NCI-H510A (cell line): ENCODE measurements at places on chromosomes 6 and 20.

GRCh38 chr6:160069459-160069858 is 52.2 kb upstream of the SLC22A1 start:
- no peak for DNase-seq

DNA sequence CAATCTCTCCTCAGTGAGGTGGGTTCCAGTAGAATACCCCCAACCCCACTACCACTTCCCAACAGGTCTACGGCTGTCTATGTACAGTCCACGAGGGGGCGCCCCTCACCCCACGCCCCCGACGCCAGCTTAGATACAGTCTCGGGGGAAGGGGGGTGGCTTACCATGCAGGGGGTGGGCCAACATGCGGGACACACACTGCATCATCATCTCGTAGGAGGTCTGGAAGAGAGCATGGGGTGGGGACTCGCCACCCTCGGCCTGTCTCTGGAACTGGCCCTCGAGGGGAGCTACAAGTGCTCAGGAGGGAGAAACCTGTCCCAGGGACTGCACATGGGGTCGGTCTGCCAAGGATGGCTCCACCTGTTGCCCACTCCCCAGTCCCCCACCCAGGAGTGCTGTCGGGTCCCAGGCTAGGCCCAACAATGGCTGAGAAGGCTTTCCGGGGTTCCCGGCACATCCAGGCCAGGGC is 8.5 kb downstream of the MTCH1 start:
- DNase-seq: no peak

DNA sequence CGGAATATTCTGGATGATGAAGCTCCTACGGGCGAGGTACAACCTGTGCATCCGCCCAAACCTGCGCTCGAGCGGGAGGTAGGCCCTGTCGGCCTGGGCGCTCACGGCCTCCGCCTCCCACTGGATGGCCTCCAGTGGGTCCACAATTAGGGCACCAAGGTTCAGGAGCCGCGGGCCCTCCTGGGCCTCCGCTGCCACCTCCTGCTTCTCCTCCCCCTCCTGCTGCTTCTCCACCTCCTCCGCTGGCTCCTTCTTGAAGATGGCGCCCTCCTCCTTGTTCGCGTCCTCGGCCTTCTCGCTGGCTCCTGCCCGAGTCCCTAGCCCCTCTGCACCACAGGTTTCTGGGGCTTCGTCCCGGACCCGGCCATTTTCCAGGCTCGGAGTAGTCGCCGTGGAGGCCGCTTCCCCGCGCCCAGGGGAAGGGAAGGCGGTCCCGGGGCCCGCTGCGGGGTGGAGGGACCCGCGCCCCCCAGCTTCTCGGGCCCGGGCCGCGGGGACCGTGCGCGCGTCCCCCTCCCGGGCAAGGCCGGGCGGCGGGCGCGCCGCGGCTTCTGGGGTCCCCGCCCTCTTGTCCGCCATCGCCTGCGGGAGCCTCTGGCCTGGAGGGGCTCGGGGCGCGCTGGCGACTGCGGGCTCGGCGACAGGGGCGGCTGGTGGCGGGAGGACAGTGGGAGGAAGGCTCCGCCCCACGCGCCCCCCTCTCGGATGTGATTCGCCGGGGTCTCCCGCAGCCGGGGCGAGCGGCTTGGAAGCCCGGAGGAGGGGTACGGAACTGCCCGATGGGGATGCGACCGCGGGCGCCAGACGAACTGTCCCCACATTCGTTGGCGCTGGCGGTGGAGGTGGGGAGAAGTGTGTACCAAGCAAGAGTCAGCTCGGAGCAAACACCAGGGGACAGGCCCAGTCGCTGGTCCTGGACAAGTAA is 17.6 kb downstream of the PLAGL2 start:
- no peak for DNase-seq

DNA sequence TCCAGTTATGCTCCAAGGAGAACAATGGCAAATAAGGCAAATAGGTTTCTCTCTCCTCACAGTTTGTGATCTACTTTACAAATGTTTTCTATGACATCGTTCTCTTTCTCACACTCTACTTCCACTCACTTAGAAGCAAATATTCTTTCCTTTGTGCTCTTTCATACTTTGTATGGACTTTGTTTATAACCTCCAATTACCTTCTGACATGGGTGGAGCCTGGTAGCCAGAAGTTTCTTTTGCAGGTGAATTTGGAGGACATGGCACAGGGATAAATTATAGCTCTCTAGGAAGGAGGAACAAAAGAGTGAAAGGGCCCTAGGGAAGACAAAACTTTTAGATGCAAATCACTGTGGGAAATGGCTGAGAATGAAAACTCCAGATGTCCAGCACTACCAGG is 69.3 kb downstream of the OPN5 start:
- DNase-seq: no peak

DNA sequence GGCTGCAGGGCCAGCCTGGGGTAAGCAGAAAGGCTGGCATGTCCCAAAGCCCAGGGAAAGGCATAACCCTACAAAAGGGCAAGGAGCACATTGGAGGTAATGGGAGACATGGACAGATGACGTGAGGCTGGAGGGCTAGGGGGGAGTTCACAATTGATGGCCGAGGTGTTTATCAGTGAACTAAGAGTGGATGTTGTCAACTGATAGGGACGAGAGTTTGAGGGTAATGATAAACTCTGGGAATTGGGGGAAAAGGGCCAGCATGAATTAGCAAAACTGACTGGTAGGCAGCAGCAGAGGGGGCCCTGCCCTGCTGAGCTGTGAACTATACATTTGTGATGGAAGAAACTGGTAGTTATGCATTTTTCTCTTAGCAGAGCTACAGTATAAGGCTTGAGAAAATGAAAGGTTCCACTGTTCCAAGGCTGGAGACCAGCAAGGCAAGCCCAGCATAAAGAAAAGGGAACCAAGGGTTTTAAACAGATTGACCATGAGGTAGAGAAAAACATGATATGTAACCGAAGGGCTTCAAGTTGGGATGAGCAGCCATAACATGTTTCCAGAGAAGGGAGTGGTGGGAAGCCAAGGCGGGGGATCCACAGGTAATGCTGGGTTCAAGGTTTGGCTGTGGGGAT is 98.1 kb upstream of the MLN start:
- no peak for DNase-seq

DNA sequence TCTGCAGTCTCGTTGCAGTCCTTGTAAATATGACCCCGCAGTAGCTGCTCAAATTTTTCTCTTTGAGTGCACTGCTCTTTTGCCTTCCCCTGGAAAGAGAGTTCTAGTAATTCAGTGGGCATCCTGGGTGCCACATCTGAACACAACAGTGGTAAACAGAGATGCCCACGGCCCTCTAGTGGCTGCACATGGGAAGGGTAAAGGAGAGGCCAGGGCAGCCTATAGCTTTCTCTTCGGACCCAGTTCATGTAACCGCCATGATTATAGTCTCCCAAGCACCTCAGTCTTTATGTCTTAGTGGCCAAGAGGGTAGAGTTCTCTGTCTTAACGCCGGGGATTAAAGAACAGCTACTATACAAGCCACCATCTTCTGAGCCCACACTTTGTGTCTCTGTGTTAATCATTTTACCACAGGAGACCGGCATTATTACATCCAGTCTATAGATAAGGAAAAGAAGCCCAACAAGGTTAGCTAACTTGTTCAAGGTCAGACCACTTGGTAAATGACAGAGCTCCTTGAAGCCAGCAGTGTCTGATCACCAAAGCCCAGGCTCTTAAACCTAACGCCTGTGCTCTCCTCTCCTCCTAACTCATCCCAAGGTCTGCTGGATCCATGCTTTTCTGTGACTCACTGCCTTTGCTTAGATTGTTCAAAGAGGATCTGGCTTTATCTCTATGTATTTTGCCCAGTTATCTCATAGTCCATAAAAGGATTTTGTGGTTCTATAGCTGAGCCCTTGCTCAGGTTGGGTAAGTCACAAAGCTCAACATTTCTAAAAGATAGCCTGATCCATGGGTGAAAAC is 81.8 kb downstream of the ISM1 start:
- DNase-seq: peak; percentile 4

DNA sequence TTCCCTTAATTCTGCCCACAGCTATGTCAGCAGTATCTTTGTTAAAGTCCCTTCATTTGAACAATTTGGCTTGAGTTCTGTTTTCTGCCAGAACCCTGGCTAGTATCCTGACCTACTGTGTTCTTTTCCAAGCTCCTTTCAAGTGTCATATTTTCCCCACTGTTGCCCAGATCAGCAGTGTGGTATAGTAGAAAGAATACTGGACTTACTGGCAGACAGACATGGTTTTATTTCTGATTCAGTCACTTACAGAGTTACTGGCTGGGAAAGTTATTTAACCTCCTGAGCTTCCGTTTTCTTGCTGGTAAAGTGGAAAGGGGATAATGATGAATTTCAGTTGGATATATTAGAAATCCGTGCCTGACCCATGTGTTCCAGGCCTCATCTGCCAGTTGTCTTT is 39.8 kb upstream of the RAB23 start:
- DNase-seq: no peak

DNA sequence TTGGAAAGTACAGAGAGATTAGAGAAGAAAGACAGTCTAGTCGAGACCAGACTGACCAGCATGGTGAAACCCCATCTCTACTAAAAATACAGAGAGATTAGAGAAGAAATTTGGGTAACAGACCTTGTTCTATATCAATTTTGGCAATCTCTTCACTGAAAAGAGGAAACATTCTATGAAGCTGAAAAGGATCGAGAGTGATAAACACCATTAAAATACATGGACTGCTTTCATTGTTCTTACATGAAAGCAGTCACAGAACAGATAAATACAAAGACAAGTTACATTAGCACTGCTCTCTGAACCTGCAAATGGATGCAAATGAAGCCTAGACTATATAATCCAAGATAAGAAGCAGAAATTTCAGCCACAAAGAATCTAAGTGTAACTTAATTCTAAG is 8.4 kb upstream of the OPRM1 start:
- DNase-seq: no peak

DNA sequence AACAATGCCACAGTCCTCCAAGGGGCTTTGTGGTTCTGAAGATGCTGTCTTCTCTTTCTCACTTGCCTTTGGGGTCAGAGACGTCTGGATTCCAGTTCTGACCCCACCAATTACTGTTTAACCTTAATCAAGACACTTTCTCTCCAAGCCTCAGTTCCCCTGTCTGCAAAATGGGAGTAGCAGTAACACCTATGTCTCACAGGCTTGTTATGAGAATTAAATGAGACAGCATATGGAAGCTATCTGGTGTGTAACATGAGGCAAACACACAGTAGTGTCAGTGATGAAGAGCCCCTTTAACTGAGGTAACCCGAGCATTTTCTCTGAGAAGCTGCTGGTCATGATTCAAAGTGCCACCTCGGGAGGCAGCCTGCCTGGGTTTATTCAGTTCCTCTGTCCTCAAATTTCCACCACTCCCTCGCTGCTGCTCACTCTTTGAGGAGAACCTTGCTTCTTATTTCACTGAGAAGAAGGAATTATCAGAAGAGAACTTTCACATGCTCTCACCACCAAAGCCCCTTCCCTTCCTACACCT is 11.7 kb downstream of the PPIL1 start:
- DNase-seq: no peak

GRCh38 chr6:41732591-41733359 is 2.6 kb downstream of the TFEB start:
- DNase-seq: no peak

- DNase-seq: no peak
These were observed 287.0 kb downstream of the CDC5L start for GRCh38 chr6:44674226-44675155.

GRCh38 chr20:10352934-10353824 is 80.8 kb downstream of the MKKS start:
- no peak for DNase-seq

GRCh38 chr6:111041917-111042316 is 45.4 kb upstream of the SLC16A10 start:
- DNase-seq: no peak

GRCh38 chr6:151276112-151276740 is 36.5 kb downstream of the AKAP12 start:
- no peak for DNase-seq

GRCh38 chr20:63449796-63450730 is 22.4 kb downstream of the KCNQ2 start:
- no peak for DNase-seq

DNA sequence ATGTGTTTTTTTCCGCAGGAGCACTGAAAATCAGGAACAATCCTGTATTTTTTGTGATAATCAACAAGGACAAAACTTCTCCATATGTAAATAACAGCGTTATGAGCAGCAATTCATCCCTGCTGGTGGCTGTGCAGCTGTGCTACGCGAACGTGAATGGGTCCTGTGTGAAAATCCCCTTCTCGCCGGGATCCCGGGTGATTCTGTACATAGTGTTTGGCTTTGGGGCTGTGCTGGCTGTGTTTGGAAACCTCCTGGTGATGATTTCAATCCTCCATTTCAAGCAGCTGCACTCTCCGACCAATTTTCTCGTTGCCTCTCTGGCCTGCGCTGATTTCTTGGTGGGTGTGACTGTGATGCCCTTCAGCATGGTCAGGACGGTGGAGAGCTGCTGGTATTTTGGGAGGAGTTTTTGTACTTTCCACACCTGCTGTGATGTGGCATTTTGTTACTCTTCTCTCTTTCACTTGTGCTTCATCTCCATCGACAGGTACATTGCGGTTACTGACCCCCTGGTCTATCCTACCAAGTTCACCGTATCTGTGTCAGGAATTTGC is at the start of gene TAAR6:
TAAR6 (plus strand) TSS at position 102 of the 557 bp plus-strand sequence; CDS start at position 102, 0 bp downstream.
- DNase-seq: no peak

DNA sequence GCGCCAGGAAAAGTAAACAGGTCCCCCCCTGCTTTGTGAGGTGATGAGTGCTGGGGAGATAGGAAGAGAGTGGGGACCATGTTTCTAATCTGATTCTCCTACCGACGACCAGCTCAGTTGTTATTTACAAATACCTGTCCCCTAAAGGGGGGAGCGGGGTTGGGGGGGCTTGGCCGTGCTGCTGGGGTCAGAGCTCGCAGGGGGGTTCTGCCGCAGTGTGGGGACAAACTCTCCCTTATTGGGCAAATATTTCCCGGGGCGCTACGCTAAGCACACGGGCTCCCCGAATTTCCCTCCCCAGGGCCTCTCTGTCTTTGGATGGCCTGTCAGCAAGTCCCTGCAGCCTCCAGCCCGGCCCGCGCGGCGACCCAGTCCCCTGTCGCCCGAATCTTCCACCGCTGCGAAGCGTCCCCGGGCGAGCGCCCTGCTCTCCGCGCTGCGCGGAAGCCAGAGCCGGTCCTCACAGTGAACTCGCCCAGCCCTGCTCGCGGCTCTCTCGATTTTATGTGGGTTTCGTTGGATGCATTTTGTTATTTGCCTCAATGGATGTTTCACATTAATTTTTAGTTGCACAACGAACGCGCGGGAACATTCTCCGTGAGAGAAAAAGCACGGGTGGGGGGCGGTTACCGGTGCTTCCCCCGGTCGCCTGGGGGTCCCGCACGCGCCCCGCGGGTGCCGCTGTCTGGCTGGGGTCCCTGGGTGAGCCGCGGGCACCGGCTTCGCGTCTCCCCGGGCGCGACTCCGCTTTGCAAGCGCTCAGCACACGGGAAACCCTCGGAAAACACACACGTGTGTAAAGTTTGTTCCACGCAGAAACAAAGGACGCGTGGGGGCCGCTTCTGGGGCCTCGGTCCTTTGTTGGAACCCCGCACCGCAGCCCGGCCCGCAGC is 1.5 kb upstream of the STX16 start:
- no peak for DNase-seq

- DNase-seq: no peak
These were observed 65.7 kb downstream of the SCP2D1 start for GRCh38 chr20:18879262-18879661.

DNA sequence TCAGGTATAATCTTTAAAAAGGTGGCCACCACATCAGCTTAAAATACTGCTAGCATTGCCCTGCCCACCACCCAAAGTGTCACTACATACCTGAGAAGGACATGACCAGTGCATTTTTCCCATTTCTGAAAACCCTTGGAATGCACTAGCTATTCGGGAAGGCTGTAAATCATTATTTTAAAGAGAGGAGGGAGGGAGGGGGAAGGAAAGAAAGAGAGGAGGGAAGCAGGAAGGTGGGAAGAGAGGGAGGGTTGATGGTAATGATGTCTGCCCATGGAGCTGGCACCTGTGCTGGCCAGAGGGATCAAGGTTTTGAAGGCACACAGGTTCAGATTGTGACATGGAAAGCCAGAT is 32.4 kb downstream of the VAPB start:
- no peak for DNase-seq

GRCh38 chr6:18596531-18596835 is 209.3 kb downstream of the RNF144B start:
- DNase-seq: no peak
